DMS79 treated with DMSO at 0.1 percent for 48 hours (cell line): ENCODE measurements at places on chromosomes 6 and 20.

DNA sequence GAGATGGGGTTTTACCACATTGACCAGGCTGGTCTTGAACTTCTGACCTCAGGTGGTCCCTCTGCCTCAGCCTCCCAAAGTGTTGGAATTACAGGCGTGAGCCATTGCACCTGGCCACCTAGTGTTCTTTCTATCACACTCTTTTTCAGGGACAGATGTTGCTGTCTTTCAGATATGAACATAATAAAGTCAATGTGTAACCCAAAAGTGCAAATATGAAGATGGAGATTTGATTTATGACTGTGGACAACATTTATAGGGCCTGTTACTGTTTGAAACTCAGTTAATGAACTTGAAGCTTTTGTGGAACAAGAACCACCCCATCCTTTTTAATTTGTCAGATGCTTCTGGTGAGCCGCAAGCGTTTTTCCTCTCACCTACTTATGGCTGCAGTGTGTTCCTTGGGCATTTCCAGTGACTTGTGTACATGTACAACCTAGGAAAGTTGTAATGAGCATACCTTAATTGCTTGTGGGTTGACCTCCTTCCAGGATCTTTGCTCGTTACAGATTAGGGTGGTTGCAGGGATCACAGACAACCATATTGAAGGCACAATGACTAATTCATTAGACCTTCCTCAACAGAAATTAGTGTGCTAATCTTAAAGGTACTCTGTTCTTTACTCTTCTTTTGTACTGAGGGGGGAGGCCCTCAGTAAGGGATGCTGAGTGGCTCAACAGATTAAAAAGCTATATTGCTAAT is 6.8 kb downstream of the TBPL1 start:
- no peak for DNase-seq

DNA sequence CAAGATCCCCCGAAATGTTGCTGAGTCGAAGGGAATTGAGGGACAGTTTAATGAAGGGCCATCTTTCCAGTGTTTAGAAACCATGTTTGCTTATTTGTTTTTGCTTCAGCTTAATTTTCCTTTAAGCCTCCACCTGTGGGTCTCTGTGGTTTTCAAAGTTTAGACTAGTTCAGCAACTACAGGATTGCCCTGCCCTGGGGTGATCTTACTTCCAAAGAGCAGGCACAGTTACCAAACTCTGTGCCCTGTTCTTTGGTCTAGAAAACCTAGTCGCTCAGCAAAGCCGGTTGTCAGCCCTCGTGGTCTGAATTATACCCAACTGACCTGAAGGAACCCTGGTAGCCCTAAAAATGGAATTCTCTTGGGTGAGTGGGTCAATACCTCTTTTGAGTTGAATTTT is 219.2 kb upstream of the GMDS start:
- DNase-seq: no peak

GRCh38 chr6:115948751-115949150 is 111.9 kb downstream of the FRK start:
- no peak for DNase-seq

DNA sequence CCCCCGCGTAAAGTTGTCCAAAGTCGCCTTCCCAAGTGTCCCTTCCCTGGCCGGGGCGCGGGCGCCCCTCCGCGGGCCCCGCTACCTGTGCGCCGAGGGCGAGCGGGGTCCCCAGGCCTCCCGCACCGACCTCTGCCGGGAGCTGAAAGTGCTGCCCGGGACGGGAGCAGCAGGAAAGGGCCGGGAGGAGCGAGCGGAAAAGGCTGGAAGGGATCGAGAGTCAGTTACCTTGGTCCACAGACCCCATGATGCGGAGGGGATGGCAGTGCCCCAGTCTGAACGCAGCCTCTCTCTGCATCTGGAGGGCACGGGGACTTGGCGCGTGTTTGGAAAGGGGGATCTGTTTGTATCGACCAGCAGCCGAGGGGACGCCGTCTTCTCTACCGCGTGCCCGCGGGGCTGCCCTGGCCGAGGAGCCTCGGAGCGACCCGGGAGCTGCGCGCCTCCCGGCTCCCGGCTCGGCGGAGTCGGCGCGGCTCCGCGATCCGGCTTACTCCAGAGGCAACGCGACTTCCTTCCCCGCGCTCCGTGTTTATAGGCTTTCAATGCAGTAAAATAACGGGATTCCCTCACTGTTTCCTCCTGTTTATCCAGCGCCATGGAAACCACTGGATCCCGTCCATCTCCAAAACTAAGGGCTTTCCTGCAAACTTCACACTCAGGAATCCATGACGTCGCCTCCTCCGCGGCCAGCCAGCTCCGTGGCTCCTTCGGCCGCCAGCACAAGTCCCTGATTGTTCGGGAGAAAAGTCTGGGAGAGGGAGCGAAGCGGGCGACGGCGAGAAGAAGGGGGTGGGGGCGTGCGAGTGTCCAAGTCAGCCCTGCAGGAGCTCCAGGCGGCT is 20.0 kb upstream of the NFATC2 start:
- DNase-seq: peak; percentile 36

GRCh38 chr6:37202788-37203491 is 33.0 kb downstream of the PIM1 start:
- no peak for DNase-seq

GRCh38 chr6:28371706-28372451 is 22.1 kb downstream of the ZKSCAN3 start:
- DNase-seq: no peak

DNA sequence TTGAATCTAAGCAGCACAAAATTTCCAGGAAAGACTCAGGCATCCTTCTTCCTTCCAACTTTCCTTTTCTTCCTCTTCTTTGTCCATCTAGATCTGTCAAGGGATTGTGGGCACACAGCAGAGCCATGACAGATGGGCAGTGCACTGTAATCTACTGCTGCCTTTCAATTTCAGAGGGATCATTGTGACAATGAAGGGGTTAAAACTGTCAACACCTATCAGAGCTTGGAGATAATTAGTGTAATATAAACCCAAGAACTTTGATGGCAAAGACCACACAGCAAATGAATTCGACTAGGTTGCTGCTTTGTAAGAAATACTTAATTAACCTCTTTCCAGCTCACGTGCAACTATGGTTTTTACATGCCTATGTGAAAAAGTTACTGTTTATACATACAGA is 55.0 kb downstream of the SAMD5 start:
- no peak for DNase-seq

DNA sequence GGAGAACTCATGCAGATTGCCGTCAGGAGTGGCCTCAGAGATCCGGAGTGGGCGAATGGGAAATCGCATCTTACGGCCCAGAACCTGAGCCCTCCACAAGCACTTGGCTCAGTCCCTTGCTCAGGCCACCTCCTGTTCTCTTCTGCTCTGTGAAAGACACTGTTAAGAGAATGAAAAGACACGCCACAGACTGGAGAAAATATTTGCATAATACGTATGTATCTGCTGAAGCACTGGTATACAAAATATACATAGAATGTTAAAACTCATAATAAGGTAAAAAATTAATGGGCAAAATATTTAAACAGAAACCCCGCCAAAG is 838 bp upstream of the POM121L2 start:
- DNase-seq: no peak

- DNase-seq: no peak
These were observed 395.7 kb downstream of the PRKN start for GRCh38 chr6:162331911-162332310.

DNA sequence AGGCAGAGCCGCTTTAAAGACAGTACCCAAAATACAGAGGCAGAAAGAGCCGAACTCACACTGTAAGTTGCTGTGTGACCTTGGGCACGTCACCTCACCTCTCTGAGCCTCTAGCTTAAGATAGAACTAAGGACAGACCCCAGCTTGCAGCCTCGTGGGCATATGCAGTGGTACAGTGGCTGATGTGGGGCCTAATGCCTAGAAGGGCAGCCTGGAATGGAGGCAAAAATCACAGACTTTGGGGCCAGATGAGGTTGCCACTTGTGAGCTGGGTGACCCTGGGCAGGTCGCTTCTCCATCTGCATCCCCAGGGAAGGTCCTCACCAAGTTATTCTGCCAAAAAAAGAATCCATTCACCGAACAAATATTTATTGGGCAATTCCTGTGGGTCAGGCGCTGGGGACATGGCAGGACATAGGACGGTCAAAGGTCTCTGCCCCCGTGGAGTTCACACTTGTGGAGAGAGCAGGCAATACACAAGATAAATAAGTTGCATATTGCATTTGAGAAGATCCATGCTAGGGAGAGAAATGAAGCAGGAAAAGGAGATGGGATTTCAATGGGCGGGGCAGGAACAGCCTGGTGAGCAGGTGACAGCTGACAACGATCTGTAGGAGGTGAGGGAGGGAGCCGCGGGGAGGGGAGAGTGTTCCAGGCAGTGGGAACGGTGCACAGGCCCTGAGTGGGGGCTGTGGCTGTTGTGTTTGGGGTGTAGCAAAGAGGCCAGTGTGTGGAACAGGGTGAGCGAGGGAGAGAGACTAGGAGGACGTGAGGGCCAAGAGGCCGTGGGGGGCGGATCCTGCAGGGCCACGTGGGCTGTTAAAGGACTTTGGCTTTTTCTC is 115.2 kb downstream of the CEBPB start:
- DNase-seq: peak; percentile 23

GRCh38 chr20:49832632-49833327 is 20.2 kb downstream of the SLC9A8 start:
- no peak for DNase-seq
